Left cardiac atrium (tissue), 4 donors: ENCODE measurements at places on chromosomes 16 and 17. TPM values are rescaled to one million over a fixed set of nuclear protein-coding genes. Genes with fewer than 3 reads are reported as not detected.

TBC1D3C gene
- total RNA-seq = 0.32 TPM

CTRL gene
- total RNA-seq = 0.97 TPM

OTOP3 gene
- not detected for total RNA-seq

- no peak for DNase-seq
Measured at GRCh38 chr17:4463818-4464476, 30.2 kb downstream of the SPNS3 start.

DNA sequence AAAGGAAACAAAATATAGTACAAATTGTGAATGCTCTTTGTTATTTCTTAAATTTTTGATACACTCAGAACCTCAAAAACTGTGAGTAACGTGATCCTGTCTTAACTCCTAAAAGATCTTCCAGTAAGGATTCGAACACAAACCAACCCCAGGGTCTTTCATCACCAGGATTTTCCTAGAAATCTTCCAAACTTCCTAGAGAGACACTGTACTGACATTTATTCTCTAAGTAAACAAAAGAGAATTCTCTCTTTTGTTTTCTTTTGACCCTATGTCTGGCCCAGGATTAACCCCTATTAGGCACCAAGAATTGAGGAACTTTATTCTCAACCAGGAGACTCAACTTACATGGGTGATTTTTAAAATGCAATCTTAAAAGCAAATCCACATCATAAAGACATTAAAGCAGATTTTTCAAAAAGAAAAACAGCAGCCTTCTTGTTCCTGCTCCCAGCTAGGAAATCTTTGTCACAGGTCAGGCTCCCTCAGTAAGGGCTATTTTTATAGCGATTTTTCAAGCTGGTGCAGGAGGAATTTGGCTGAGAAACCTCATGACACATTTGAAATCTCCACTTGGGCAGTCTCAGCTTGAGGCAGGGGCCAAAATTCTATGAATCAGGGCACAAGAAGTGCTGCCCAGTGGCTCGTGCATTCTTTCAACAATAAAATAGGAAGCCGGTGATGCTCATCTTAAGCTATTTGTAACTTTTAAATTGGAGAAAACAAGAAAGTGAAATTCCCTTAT lies 6.2 kb upstream of the SMG1 start:
- no peak for DNase-seq

DNA sequence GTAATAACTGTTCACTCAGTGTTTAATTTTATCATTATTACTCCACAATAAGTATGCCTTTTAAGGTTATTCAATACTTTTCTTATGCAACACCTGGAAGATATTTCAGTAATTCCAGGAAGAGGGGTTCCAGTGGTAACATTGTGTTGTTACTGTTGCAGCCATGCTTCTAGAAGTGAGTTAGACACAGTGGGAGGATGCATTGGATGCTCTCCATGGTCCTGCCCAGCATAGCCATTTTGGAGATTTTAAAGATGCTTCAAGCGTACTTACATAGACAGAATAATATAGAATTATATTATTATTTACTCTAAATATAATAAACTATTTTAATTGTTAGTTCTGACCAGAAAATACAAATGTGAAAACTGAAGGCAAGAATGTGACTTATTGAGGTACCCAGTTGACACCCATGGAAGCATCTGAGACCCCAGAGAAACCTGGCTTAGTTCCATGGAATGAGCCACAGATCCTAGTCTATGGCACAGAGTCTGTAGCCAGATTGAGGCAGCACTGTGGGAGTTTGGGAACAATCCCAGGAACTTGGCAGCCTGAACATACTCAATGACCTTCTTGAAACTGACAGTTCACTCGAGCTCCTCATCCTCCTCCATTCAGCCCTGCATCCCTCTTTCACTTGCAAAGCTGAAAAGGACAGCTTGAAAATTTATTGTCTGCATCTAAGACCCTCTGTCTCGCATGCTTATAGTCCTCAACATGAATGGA lies 190.1 kb upstream of the HS3ST4 start:
- DNase-seq = no peak

DNA sequence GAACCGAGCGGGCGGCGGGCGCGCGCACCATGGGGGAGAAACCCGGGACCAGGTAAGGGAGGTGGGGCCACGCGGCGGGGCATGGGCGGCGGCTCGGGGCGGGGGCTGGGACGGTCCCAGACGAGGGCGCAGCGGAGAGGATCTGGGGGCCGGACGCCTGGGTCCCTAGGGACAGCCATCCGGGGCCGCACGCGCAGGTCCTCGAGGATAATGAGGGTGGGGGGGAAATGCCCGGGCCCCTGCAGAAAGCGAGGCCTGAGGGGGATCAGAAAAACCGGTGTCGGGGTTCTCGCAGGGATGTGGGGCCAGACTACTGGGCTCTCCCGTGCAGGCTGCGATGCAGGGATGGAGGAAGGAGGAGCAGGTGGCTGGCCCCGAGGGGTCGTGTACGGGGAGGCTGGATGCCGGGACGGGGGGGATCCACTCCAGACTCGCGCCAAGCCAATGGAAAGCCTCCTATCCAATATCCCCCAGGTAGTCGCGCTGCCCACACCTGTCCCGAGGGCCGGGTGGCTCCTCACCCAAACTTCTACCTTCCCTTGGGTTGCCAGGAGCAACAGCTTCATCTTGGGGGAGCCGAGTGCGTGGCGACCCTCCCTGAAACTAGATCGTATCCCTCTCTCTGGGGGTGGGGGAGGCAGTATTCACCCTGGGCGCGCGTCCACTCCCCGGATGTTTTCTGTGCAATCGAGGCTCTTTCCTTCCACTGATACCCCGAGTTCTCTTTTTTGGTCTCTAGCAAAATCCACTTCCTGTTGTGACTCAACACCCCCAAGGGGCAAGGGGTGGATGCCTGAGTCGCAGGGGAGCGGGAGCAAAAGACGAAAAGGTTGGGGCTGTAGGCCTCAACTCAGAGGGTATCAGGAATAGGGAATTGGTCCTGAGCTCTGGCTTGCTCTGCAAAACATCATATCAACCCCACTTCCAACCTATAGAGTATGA lies 532 bp downstream of the ARRB2 start:
- DNase-seq = peak; percentile 36

DNA sequence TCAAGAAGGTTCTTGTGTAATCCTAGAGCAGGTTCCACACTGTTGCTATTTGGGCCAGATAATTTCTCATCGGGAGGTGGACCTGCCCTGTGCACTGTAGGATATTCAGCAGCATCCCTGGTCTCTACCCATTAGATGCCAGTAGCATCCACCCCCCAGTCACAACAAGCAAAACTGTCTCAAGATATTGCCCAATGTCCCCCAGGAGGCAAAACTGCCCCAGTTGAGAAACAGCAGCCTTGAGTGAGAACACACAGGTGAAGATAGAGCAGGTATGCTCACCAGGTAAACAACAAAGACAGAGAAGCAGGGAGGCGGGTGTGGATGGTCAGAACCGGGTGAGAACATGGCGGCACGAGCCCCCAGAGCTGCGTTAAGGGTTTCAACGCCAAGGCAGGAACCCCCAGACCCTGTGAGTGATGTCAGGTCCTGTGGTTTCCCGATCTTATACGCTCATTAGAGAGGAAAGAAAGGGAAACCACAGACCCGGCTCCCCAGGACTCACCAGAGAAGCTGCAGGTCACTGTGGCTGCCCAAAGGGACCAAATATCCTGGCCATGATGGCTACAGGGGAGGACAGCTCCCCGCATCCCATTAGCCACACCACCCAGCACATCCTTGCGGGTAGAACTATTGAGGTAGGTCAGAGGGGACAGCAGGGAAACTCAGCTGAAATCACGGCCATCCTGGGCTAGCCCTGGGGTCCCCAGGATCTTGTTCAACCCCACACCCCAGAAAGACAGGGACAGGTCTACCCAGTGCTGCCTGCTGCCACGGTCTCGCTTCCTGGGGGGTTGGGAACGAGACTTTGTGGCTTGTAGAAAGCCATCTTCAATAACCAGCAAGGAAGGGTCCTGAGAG lies 21.2 kb downstream of the CDC42EP4 start:
- DNase-seq = no peak

- DNase-seq = no peak
Measured at GRCh38 chr16:13883881-13884280, 36.1 kb upstream of the ERCC4 start.

- no peak for DNase-seq
Measured at GRCh38 chr17:50218771-50219315, 17.4 kb upstream of the COL1A1 start.

- peak; percentile 61 for DNase-seq
Measured at GRCh38 chr17:21295036-21295952, 10.8 kb downstream of the MAP2K3 start.

- no peak for DNase-seq
Measured at GRCh38 chr17:45355087-45355486, 38.3 kb upstream of the MAP3K14 start.

DNA sequence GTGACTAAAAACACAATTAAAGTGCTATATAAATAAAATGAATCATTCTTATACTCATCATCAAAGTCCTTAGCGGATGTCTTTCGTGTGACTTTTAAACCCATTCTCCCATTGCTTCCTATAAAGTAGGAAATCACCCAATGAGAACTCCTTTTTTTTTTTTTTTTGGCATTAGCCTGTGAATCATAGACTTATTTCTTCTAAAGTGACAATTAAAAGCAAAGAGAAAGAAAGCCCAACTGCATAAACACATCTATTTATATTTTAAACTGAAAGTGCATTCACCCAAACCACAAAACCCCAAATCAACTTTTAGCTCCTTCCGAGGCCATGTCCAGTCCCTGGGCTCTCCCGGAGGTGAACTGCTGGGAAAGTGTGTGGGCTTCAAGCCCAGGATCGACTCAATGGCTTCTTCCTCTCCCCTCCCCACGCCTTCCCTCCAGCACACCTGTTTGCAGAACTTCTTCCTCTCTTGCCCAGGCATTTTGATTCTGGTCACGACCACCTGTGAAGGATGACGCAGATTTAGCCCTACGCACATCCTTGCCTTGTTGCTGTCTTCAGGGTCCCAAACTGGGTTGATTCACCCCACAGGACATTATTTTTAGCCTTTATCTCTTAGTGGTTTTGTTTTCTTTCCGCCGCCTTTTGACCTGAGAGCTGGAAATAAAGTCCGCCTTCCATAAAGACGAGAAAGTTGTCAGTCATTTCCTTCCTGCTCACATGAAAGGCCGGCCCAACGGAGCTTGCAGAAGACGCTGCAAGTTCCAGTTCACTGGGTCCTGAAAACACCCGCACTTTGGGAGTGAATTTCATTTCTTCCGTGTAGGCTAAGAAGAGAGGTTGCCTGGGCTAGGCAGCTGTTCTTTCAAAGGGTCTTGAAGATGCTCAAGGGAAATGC lies 166.8 kb downstream of the MAP2K6 start:
- DNase-seq = peak; percentile 35

GRCh38 chr16:11635113-11635652 lies 33.1 kb upstream of the SNN start:
- DNase-seq = no peak

- no peak for DNase-seq
Measured at GRCh38 chr17:57668332-57668731, 76.8 kb downstream of the CCDC182 start.

- DNase-seq = no peak
Measured at GRCh38 chr17:79915850-79916430, 76.7 kb upstream of the CBX4 start.

GRCh38 chr17:35460354-35460851 lies 11.8 kb upstream of the SLFN13 start:
- DNase-seq = peak; percentile 45

GRCh38 chr17:27848931-27849330 lies 44.2 kb downstream of the LYRM9 start:
- no peak for DNase-seq

DNA sequence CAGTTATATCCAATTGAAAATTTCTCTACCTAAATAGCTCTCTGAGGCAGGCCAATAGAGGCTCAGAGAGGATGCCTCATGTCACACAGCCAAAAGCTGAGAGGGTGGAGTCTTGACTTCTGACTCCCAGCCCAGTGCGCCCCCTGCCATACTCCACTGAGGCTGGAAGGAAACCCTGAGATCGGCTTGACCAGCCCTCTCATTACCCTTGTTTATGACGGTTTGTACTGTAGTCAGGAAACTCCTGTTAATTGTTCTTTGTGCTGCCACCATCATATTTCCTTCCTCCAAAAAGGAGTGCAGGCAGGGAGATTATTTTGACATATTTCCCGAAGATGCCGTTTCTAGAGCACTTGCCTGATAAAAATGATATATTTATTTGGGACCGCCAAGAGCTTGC lies 107.9 kb downstream of the AIPL1 start:
- DNase-seq = no peak

DNA sequence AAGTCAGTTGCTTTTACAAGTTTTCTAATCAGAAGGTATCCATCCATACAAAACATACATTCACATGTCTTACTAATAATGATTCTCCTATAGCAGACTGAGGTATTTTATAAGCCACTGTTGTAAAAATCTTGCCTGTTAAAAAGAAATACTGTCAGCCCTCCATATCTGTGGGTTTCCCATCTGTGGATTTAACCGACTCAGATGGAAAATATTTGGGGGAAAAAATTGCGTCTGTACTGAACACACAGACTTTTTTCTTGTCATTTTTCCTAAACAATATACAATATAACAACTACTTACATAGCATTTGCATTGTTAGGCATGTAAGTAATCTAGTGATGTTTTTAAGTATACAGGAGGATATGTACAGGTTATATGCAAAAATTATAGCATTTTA lies 90.4 kb downstream of the PARN start:
- no peak for DNase-seq

DNA sequence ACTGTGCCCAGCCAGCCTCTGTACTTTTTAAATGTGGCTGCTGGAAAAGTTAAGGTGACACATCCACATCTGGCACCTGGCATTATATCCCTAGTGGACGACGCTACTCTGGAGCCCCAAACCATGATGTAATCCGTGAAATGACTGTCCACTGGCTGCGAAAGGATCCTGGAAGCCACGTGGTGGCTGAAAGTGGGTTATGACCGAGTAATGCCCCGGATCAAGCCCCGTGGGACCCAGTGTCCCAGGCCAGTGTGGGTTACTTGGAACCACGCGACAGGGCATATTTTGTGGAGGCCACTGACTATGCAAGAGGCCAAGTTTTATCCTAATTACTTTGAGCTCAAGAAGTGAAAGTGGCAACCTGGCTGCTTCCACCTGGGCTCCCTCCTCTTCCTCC lies 79.6 kb downstream of the PGS1 start:
- DNase-seq = no peak

DNA sequence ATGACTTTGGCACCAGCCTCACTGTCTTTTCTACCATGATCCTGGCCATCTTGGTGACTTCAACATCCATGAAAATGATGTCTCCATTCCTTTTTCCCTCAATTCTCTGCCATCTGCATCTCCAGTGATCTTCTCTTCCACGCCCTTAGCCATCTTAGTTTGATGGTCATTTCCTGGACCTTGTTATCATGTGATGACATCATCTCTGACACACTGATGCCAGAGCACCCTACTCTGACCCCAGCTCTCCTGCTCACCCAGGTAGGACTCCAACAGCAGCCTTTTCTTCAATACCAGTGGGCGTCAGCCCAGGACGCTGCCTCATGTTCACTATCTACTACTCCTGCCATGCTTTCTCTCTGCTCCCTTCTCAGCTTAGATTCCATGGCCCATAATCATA lies 83.2 kb downstream of the ZZEF1 start:
- no peak for DNase-seq

- DNase-seq = no peak
Measured at GRCh38 chr16:87675111-87675719, 72.9 kb downstream of the JPH3 start.

- DNase-seq = no peak
Measured at GRCh38 chr16:69116256-69116875, 10.9 kb downstream of the HAS3 start.

GRCh38 chr16:70393662-70394061 lies 45.2 kb downstream of the ST3GAL2 start:
- DNase-seq = no peak

- DNase-seq = peak; percentile 60
Measured at GRCh38 chr16:67481561-67482232, 740 bp upstream of the ATP6V0D1 start.
